ENCODE measurements at places on chromosomes 11 and 22.

- DNase-seq, result no peak
These were observed 7.1 kb downstream of the TRIOBP start for GRCh38 chr22:37703906-37704305.

DNA sequence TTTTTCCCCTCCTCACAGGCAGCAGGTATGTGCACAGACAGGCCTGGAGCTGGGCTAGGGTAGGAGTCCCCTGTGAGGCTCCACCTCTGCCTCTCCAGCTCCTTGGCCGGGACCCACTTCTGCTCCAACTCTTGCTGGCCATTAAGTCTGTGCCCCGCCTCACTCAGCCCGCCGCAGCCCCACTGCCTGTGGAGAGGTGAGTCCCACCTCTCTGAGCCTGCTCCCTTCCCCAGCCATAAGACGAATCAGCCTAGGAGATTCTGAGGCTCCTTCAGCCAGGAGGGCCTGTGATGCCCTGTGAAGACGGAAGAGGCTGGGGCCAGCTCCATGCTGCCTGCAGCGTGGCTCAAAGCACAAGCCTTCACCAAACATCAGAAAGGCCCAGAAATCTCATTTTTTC, 23.0 kb downstream of the TSKU start:
- DNase-seq, result no peak

DNA sequence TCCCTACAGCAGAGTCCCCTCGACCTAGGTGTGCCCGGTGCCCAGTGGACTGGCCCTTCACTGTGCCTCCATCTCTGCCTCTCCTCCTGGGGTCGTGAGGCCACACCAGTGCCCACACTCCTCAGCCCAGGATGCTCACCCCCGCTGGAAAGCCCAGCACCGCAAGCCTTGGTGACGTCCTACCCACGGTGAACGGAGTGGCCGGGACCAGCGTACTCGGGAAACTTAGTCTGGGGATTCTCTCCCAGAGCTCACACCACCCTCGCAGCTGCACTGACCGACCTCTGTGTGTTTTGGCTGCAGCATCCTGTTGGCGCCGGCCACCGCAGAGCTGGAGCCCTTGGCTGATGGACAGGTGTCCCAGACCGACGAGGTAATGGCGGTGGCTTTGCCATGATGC, 35.5 kb upstream of the KRTAP5-7 start:
- DNase-seq, result no peak

- DNase-seq, result no peak
These were observed 7.0 kb downstream of the RIBC2 start for GRCh38 chr22:45420539-45420938.

DNA sequence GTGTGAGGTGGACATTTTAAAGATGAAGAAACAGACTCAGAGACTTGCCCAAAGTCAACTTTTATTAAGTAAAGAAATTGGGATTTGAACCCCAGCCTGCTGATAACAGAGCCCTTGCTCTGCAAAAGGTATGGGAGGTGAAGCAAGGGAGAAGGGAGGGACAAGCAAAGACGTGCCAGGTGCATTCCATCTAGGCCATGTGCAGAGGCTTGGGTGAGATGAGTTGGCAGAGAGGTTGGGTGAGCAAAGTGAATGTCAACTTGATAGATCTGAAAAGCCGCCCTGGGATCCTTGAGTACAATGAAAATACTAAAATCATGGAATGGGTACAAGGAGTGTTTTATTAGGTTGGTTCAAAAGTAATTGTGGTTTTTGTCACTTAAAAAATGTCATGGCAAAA, 341.3 kb downstream of the CADM1 start:
- no peak for DNase-seq

GRCh38 chr11:13354335-13354734, 76.7 kb downstream of the BMAL1 start:
- DNase-seq, result peak; percentile 4

DNA sequence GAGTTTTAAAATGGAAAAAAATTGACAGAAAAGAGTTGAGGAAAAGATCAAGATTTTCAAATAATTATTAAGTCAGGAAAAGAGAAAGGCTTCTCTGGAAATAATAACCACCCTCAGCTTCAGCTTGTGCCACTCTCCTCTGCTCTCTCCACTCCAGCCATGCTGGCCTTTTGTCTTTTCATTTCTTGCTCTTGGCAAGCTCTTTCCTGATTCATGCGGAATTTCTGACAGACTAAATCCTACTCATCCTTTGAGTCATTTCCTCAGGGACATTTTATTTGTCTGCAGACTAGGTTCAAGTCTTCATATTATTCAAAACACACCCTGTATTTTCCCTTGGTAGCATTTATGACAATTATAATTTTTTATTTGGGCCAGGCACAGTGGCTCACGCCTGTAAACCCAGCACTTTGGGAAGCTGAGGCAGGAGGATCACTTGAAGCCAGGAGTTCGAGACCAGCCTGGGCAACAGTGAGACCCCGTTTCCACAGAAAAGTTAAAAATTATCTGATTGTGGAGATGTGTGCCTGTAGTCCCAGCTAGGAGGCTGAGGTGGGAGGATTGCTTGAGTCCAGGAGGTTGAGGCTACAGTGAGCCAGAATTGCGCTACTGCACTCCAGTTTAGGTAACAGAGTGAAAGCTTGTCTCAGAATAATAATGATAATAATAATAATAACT, 7.8 kb upstream of the P4HA3 start:
- no peak for DNase-seq

- no peak for DNase-seq
These were observed 8.5 kb upstream of the NUP50 start for GRCh38 chr22:45155050-45155840.

DNA sequence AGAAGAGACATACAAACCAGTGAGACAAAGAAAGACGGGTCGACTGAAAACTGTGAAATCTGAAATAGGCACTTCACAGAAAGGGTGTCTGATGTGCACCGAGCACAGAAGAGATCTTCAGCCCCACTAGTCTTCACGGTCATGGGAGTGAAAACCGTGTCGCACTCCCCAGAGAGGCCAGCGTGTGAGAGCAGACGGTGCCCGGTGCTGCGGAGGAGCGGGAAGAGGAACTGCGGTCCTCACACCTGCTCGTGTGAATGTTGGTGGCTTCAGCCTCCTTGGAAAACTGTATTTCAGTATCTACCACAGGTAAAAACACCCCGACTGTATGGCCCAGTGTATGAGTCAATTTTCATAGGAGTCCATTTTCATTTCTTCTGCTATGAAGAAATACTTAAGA, 382.9 kb downstream of the BRD1 start:
- no peak for DNase-seq

GRCh38 chr11:73413256-73413655, 37.1 kb downstream of the RELT start:
- DNase-seq, result no peak

DNA sequence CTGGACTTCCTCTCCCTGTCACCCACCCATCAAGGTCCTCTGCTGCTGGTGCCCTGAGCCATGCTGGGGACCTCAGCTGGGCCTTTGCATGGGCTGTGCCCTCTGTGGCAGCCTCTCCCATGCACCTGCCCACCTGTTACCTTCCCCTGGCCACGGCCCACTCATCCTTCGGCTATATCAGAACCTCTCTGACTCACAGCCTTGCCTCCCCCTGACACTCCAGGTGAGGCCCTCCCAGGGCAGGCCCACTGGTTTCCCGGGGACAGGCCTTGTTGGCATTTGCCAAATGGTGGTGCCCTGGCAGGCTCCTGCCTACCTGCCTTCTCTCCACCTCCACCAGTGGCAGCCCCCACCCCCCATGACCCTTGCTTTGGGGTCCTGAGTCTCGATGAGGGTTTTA, 73.7 kb upstream of the PRR5 start:
- DNase-seq, result no peak

GRCh38 chr11:57085611-57086010, 96.1 kb upstream of the LRRC55 start:
- no peak for DNase-seq

- no peak for DNase-seq
These were observed 3.1 kb downstream of the FOSL1 start for GRCh38 chr11:65897020-65897471.

GRCh38 chr22:25760294-25760693, 18.3 kb downstream of the MYO18B start:
- no peak for DNase-seq
